IgD-negative memory B cell (primary cell): ENCODE measurements at places on chromosomes 11 and 22. TPM values are rescaled to one million over a fixed set of nuclear protein-coding genes. Genes with fewer than 3 reads are reported as not detected.

Gene OVOL1
- not detected for polyA plus RNA-seq

Gene MMP10
- polyA plus RNA-seq = not detected

Gene POU2AF3
- 0.18 TPM for polyA plus RNA-seq

Gene POU2F3
- polyA plus RNA-seq = not detected

Gene MPPED2
- polyA plus RNA-seq = 0.65 TPM
